Daoy (cell line): ENCODE measurements at places on chromosomes 16 and 17. TPM values are rescaled to one million over a fixed set of nuclear protein-coding genes. Genes with fewer than 3 reads are reported as not detected.

GRCh38 chr16:70662991-70663523 lies 16.7 kb downstream of the IL34 start:
- no peak for DNase-seq

DNA sequence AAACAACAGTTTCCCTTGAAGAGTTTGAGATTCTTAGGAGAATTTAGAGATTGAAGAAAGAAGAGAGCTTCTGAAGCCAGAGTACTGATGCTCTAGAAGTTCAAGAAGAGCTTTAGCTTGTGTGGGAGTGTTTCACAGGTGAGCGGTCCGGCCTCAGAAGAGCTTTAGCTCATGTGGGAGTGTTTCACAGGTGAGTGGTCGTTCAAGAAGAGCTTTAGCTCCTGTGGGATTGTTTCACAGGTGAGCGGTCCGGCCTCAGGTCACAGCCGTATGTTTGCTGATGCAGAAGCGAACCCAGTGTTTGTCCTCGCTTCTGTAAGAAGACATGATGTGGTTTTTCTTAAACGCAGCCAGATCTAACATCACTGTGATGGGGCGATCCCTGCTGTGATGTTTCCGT lies 76.4 kb downstream of the SEC14L1 start:
- DNase-seq = no peak

DNA sequence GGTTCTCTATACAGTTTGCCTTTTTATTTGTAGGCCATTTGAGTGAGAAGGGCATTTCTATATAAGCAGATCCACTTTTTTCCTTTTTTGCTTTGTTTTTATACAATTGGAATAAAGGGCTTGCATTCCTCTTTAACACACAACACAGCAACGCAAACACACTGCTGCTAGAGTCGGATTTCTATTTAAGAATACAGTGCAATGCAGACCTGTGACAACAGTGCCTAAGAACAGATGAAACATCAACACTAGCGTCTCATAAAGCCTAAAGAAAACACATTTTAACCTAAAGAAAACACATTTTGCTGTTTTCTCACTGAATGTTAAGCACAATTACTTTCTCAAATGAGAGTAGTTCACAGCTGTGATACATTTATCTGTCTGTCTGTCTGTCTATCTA lies 1141.1 kb downstream of the CDH11 start:
- DNase-seq = no peak

DNA sequence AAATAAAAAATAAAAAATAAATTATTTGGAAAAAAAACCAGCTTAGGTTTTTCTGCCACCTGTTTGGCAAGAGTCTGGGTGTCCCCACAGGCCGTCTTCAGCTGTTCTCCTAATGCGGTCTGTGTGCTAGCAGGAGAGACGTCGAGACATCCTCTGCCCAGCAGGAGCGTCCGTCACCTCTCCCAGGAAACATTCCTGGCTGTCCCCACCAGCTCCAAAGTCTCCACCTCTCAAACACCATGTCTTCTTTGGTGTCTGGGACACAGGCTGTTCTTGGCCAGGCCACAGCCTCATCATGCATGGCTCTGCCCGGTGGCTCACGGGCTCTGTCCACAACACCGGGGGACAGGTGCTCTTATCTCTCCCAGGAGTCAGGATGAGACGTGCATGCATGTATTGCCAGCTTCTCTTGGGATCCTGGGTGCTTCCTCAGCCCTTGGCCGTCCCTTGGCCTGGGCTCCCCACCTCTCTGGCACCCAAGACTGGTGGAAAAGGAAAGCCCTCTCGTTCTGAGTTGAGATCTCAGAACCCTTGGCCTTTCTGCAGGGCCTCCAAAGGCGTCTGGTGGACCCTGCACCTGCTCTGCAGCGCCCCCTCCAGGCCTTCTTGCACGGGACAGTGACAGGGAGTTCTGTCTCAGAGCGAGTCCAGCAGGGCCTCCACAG lies 84.9 kb upstream of the CBX4 start:
- DNase-seq = peak; percentile 41

GRCh38 chr17:44384823-44385286 lies 4.6 kb downstream of the ITGA2B start:
- DNase-seq = peak; percentile 19

GRCh38 chr16:12716658-12717057 lies 87.0 kb downstream of the CPPED1 start:
- DNase-seq = no peak

GRCh38 chr16:86101897-86102157 lies 202.9 kb downstream of the IRF8 start:
- DNase-seq = no peak

The YBX2 gene
- 0.15 and 2.4 TPM in 2 replicates for total RNA-seq
